ENCODE measurements at places on chromosomes 2 and 18.

- peak; percentile 94 for DNase-seq
These were observed at the start of gene UGP2 for GRCh38 chr2:63841254-63842022. Gene UGP2 (plus strand): TSS chr2:63841896. CDS start chr2:63842186, 290 bp downstream.

- no peak for DNase-seq
These were observed 38.7 kb downstream of the PROC start for GRCh38 chr2:127456960-127457359.

DNA sequence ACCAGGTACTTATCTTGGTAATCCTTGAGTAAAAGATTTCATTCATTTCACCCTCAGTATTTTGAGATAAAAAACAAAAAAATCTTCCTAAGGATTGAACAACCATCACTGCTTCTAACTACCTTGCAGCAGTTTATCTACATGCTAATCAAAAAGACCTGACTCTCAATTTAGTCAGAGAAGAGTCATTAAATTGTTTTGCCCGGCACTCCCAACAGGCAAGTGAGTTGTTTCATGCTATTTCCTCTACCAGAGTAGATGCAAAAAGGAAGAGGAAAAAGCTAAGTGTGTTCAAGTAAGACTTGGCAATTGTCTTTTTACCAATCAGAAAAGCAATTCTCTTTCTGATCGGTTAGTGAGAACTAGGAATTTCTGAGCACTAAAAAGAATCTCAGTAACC lies 39.5 kb downstream of the MYO5B start:
- DNase-seq, result no peak

- DNase-seq, result no peak
These were observed 23.5 kb downstream of the HADHB start for GRCh38 chr2:26268213-26268612.

DNA sequence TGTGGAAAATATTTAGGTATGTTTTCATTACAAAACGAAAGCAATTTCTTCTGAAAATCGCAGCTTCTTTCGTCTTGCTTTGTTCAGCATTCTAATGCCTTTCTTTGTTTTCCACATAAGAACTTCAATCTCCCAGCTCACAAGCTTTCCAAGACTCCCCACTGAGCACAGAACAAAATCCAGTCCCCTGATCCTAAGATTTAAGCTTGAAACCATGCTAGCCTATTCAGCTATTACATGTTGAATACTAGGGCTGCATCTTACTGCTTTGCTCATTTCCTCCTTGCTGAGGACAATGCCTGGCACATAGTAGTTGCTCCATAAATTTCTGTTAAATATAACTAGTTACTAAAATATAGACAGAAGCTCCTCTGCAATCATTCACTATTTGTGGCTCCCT lies 160.6 kb downstream of the GALNT3 start:
- no peak for DNase-seq

DNA sequence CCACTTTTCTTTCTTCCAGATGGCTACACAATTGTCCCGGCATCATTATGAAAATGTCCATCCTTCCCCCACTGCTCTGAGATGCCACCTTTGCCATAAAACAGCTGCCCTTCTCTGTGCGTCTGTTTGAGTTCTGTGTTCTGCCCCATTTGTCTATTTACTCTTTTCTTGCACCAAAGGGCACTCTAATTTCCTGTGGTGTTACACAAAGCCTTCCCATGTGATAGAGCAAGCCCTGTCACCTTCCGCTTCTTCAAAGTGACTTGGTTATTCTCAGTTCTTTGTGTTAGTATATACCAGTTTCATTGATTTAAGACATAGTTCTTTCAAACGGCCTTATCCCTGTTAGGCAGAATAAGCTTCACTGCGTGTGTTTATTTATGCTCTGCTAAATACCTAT lies 84.1 kb downstream of the FBXO15 start:
- DNase-seq, result no peak

DNA sequence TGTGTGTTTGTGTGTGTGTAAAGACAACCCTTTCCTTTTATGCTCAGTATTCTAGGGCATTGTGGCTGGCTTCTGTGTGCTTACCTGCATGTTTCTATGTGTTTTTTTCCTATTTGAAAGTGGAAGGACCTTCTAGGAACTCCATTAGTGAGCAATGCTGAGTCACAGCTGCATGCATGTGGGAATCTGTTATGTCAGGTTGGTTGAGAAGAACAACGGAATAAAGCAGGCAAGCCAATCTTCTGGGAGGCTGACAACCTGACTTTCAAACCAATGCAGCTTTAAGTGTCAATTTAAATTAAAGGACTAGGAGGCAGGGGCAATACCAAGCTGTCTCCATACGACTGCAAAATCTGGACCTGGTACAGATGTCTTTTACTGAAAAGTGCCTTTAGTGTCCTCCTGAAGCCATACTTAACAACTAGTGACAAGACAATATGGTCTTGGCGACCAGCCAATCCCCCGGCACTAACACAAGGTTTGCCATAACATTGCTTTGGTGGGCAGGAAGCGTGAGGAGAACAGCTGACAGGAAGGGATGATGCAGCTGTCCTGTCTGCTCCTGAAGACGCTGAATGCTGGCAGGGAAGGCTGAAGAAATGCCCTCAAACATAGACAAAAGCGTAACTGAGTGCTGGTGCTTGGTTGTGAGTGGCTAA lies 514.7 kb upstream of the CDH7 start:
- no peak for DNase-seq

DNA sequence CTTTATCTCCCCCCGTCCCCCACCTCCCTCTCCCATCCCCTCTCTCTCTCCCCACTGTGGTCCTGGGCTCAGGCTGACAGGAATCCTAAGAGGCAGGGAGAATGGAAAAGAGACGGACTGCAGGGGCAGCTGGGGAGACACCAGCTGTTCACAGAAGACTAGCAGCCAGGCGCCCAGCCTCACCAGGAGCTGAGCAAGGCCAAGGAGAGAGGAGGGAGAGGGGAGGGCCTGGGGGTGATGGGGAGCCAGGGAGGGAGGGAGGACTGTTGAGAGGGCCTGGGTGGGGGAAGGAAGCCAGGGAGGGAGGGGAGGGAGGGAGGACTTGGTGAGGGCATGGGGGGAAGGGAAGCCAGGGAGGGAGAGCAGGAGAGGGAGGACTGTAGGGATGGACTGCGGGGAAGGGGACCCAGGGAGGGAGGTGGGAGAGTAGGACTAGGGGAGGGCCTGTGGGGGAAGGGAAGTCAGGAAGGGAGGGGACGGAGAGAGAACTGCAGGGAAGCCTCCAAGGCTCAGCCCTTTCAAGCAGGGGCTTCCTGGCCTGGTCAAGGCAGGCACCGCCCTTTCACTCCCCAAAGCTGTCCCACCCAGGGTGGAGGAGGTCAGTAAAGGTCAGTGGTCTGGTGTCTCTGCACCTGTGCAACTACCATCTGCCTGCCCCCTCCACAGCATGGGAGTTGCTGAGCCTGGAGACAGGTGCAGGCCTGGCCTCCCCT lies 517.7 kb upstream of the MYT1L start:
- DNase-seq, result no peak

GRCh38 chr2:46846536-46846935 lies 69.1 kb downstream of the MCFD2 start:
- DNase-seq, result no peak

DNA sequence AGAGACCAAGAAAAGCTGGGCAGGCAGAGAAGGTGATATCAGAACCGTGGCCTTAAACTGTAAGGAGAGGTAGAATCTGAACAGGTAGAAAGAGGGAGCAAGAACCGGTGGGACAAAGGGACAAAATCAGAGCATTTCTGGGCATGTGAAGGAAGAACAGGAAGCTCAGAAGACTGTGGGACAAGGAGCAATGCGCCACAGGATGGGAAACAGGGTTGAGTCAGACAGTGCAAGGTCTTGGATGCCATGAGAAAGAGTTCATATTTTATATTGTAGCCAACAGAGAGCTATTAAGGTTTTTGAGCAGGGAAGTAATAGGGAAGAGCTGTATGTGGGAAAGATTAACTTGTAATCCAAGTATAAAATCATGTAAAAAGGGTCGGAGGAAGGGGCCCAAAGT lies 106.4 kb upstream of the UGP2 start:
- no peak for DNase-seq

DNA sequence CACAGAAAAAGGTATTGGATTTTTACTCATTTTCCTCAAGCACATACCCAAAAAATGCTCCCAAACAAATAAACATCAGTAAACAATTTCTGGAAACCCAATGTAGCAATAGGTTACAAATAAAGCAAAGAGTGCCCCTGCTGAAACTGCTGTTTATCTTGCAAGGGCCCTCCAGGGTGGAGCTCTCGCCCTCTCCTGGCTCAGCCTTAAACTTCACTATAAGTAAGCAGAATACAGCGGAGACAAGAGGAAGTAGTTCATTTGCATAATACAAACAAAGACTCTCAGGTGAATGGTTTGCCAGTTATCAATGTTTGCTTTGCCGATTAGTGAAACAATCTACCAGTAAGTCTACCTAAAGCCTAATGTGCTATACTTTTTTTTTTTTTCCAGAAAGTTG lies 437.6 kb downstream of the DLGAP1 start:
- peak; percentile 7 for DNase-seq

- DNase-seq, result no peak
These were observed 281.1 kb upstream of the FN1 start for GRCh38 chr2:215716956-215717355.

- no peak for DNase-seq
These were observed 408.0 kb downstream of the TMEM182 start for GRCh38 chr2:103169861-103170260.

DNA sequence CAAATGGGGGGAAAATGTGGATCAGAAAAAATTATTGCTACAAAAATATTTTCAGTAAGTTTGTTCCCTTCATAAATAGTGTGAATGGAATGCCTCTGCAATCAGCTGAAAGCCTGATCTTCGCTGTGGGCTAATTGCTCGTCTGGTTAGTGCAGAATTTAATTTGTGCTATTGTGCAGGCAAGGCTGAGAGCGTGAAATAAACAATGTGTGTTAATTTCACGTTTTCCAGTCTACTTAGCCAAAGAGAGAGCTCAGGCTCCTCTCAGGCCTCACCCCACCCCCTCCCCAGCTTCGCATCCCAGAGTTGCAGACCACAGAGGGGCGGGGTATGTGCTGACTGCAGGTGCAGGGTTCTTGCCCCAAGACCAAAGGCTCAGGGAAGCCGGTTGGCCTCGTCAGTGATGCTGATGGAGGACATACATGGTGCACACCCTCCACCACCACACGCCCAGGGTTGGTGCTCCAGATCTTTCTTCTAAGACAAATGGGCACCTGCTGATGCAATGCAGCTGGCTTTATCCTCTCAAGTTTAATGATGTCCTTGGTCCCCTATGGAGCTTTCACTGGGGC lies 302.6 kb upstream of the SLC14A2 start:
- DNase-seq, result no peak

- no peak for DNase-seq
These were observed 99.0 kb upstream of the MCFD2 start for GRCh38 chr2:47014564-47015051.

DNA sequence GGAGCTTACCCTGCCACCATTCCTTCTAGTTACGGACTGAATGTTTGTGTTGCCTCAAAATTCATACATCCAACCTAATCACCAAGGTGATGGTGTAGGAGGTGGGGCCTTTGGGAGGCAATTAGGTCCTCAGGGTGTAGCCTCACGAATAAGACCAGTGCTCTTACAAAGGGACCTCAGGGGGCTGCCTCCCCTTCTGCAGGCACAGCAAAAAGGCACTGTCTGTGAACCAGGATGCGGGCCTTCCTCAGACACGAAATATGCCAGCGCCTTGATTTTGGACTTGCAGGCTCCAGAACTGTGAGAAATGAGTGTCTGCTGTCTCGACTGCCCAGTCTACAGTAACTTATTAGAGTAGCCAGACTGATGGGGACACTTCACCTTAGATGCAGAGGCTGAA lies 150.4 kb upstream of the HDAC4 start:
- DNase-seq, result no peak

DNA sequence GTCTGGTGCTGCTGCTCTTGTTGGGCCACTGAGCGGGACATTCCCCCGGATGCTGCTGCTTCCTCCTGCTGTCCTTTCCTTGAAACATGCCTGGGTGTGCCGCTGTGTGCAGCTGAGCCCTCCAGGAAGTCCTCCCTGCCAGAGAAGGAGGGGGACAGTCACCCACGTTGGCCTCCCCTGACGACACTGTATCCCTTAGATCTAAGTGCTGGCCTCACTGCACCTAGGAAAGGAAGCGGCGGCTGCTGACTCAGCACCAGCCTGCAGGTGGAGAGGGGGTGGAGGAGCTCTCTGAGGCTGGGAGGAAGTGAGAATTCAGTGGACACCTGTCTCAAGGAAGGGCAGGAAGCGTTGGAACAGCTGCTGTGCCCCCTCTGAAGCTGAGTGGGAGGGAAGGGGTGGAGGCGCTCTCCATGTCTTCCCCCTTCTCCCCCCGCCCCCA lies 239.8 kb downstream of the HAUS1 start:
- DNase-seq, result peak; percentile 83

GRCh38 chr2:235765181-235765820 lies 271.5 kb downstream of the AGAP1 start:
- no peak for DNase-seq

- peak; percentile 17 for DNase-seq
These were observed at the start of gene SOX11 for GRCh38 chr2:5691985-5692529. Gene SOX11 (plus strand): TSS chr2:5692384. CDS start chr2:5692722, 338 bp downstream.

GRCh38 chr18:5662586-5663090 lies 118.8 kb upstream of the EPB41L3 start:
- DNase-seq, result no peak

GRCh38 chr18:11047817-11048216 lies 101.6 kb downstream of the PIEZO2 start:
- DNase-seq, result no peak

DNA sequence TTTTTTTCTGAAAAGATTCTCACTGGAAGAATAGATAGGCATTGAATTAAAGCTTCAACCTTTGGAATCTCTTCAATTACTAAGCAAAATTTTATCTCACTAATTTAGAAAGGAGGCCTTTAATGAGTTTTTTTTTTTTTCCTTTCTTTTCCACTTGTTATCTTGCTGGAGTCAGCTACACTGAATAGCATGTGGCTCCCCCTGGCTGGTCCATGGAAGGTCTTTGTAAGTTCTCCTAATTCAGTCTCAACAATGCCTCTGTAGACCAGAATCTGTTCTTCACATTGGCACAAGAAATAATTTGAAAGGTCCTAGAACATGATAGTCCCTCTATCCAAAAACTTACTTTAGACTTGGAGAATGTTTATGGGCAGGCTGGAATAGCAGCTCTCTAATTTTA lies 24.2 kb upstream of the SCN1A start:
- DNase-seq, result no peak

GRCh38 chr2:205773989-205774388 lies 91.7 kb downstream of the NRP2 start:
- DNase-seq, result no peak

Measured in activated CD8-positive, alpha-beta T cell treated with anti-CD3 and anti-CD28 coated beads for 36 hours (primary cell).